ENCODE measurements at places on chromosomes 13 and 19.

DNA sequence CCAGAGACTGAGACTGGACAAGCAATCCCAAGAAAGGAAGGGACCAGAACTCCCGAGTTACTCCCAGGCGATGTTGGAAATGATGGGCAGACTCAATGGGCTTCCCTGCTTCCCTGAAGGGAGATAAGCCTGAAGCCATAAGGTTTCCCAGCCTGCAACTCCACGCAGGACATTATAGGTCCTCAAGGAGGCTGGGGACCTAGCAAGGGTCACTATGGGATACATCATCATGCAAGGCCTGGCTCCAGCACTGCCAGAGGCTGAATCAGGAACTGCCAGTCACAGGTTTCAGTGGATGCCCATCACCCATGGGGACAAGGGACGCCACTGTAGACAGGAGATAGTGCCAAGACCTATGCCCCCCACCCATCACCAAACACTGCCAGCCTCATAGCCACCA lies 338.7 kb downstream of the IRS2 start:
- DNase-seq = no peak

- DNase-seq = no peak
Measured at GRCh38 chr13:46633416-46633815, 80.4 kb downstream of the LRCH1 start.

- DNase-seq = no peak
Measured at GRCh38 chr19:55644842-55645511, 1.5 kb downstream of the ZNF581 start.

DNA sequence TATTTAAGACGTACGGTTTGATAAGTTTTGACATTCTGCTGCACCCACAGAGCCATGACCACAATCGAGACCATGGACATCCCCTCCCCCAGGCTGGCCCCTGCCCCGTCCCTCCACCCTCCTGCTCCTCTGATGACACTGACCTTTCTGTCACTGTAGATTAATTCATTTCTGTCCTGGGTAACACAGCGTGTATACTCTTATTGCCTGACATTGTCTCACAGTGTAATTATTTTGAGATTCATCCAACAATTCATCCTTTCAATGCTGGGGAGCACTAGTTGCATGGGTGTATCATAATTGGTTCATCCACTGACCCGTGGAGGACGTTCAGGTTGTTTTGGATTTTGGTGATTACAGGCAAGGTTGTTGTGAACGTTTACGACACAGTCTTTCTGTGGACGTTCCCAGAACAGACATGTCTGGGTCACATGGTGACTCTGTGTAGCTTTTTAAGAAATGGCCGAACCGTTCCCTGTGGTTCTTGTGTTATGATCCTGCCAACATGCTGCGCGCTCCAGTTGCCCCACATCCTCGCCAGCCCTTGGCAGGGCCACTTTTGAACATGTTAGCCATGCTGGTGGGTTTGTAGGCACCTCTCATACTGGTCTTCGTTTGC lies 41.9 kb downstream of the C13orf46 start:
- DNase-seq = no peak

- DNase-seq = no peak
Measured at GRCh38 chr19:3565139-3565538, 7.6 kb upstream of the HMG20B start.

DNA sequence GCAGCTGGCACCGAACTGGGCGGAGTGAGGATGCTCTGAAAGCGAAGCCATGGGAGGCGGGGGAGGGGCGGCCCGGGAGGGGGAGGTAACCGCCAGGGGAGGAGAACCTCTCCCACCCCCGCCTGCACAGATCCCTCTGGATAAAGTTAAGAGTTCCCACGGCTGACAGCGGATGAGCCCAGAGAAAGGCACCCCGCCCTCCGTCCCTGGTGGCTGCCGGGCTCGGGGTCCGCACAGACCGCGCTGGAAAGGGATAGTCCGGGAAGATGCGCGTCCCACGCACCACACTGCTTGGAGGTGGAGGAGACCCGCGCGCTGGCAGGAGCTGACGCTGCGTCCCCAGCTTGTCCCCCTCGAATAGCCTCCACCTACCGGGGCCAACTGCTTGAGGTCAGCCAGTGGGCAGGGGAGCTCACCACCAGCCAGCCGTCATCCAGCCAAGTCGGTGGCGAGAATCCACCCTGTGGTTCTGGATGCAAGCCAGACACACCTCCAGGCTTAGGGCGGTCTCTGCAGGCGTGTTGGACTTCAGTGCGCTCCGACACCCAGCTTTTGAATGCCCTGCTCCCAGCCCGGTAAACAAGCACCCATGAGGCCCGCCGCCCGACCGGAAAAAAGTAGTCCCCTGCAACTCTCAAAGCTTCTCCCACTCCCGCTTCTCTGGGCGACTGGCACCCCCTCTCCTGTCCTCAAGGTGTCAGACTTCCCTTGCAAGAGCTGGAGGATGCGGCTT lies at the start of gene TRPC4:
Gene TRPC4 (minus strand): TSS at position 17 of the 733 bp plus-strand sequence. CDS start 86,439 bp downstream, outside the sequence.
- DNase-seq = no peak

DNA sequence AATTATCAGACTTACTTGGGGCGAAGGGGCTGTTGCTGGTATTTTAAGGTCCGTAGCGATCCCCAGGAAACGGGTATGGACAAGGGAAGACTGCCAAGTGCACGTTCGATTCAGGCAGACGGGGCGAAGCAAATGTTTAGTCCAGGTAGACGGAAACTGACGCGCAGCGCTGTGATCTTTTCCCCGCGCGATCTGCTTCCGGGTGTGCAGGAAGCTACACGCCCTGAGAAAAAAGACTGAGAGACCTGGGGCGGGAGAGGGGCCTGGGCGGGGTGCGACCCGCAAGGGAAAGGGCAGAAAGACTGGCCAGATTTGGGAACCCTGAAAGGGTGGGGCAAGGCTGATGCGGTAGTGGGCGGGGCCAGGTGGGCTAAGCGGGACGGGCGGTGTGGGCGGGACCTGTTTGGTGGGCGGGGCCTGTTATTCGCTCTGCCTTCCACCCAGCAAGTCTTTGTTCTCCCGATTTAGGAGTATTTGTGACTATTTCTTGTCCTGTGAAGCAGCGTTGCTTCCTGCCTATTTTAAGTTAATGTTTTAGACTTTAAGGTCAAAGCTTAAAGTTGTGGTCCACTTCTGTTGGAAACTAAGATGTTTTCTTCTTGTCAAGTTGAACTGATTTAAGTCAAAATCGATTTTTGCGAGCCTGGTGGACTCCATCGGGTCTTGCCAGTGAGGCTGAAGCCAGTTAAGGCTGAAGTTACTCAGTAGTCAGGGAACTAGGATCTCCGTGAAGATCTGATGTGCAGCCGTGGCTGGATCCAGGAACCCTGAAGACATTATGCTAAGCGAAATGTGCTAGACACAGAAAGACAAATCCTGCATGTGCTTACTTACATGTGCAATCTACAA lies at the start of gene ZNF836:
Gene ZNF836 (minus strand): TSS at position 301 of the 849 bp plus-strand sequence. CDS start 3,549 bp downstream, outside the sequence.
- peak; percentile 89 for DNase-seq

- DNase-seq = peak; percentile 50
Measured at GRCh38 chr19:51448411-51449016, 9.7 kb downstream of the SIGLEC8 start.

GRCh38 chr13:26457212-26457611 lies 100.3 kb upstream of the WASF3 start:
- DNase-seq = no peak

GRCh38 chr13:32048816-32049215 lies 17.2 kb downstream of the FRY start:
- no peak for DNase-seq
